ENCODE measurements at places on chromosomes 3 and 15.

GRCh38 chr3:140584549-140584948 lies 93.3 kb upstream of the TRIM42 start:
- no peak for DNase-seq

GRCh38 chr15:57611938-57612337 lies 20.2 kb downstream of the MYZAP start:
- DNase-seq: no peak

DNA sequence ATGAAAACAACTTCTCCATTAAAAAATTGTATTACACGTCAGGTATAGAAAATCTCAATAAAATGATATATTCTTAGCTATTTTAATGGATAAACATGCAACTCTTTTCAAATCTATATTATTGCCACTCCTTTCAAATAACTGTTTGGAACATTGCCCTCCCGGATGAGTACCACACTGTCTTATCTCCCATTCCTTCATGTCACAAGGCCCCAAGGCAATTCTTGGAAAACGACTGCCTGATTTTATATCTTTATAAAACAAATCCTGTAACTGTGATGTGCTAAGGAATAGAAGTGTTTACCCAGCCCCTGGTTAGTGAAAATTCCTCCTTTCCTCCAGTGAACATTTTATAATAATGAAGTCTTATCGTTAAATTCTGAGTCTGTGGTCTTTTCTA lies 6.2 kb upstream of the ZNF619 start:
- DNase-seq: no peak

DNA sequence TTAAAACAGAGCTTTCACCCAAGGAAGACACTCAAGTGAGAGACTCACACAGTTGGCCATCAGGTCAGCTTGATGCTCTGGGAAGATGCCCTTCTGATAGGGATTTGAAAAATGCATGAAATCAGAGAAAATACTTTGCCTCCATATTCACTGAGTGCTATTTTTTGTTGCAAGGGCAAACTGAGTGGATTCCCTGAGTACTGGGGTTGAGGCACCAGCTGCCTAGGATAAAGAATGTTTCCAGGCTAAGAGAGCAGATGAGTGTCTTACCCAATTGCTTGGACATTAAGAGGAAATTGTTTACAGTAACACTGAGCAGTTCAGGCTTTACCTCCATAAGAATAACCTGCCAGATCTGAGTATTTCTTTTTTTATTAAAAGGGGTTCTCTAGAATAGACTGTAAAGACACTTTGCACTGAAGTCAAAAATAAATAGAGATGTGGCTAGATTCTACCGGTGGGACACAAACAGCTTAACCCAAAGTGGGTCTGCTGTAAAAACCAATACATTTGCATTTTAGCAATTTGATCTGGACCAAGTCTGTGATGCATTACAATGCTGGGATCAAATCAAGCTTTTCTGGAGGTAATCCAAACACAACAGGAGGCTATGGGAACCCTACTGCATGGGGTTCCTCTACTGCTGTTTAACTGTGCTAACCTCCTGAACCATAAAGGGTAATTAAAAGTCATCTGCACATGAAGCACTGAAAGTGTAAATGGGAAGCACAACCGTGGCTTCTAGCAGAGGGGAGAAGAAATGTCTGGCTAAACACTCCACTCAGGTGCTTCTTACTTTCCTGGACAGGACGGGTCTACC lies 238.8 kb upstream of the WNT5A start:
- no peak for DNase-seq

GRCh38 chr15:80055933-80056332 lies 3.5 kb upstream of the ZFAND6 start:
- DNase-seq: no peak

DNA sequence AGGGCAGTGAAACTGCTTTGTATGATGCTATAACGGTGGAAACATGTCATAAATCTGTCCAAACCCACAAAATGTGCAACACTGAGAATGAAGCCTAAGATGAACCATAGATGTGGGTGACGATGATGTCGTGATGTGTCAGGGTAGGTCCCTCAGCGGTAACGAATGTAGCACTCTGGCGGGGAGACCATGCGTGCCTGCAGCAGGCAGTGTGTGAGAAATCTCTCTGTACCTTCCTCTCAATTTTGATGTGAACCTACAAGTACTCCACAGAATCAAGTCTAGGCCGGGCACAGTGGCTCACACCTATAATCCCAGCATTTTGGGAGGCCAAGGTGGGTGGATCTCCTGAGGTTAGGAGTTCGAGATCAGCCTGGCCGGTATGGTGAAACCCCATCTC lies 268.2 kb upstream of the LYSMD4 start:
- DNase-seq: no peak

DNA sequence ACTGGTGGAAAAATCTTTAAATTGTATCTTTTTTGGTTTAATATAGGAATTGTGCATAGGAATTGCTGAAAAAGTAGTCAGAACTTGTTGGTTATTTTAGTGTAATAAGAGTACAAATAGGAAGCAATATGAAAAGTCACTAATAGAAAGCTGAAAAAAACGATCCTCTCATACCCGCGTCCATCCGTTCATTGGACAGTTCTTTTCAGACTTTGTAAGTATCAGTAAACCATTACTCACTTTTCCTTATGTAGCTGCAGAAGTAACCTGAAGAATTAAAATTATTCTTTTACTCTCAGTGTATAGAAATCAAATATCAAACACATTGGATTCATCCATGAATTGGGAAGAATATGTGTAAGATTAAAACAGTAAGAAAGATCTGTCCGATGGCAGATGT lies 4.4 kb downstream of the FNDC3B start:
- DNase-seq: no peak

DNA sequence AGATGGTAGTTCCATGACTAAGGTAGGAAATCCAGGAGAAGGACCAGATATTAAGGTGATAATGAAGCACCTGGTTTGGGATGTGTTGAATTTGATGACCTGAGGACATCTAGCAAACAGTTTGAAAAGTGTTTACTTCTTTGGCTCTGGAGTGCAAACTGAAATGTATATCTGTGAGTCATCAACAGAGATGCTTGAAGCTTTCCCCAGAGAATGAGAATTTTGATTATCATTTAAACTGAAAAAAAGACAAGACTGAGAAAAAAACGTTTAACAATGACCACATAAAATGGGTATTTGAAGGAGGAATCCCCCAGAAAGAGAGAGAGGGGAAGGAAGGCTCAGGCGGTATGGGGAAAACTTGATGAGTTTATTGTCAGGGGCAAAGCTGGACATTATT lies 20.7 kb upstream of the GSK3B start:
- no peak for DNase-seq

DNA sequence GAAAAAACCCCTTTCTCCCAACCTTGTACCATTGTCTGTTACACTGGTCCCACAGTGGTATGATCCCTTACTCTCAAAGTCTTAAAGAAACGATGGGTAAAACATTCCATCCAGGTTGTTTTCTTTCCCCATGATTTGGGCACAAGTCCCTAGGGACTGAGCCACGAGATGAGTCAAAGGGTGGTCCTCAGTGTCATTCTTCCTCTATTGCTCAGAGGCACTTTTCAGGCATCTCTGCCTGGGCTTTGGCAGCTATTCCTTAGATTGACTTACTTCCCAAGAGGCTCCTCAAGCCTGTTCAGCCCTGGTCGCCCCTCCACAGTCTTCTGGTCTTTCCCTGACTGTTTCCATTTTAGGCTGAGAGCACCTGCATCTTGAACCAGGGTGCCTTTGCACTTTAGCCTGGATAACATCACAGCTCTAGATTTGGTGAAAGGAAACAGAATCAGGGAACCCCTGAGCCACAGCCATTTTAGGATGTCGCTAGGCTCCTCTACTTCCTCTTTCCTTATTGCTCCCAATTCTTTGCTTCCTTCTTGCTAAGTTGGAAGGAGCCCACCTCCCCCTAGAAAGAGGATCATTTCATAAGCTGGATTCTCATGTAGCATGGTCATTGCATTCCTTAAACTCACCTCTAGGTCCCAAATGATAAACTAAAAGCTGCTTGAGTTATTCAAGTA lies 131.0 kb upstream of the TPRG1 start:
- no peak for DNase-seq

GRCh38 chr15:32966512-32966911 lies 228.0 kb downstream of the FMN1 start:
- DNase-seq: no peak

GRCh38 chr15:78906316-78906620 lies 33.6 kb downstream of the MORF4L1 start:
- no peak for DNase-seq

GRCh38 chr15:74179101-74179841 lies 5.8 kb downstream of the ISLR start:
- no peak for DNase-seq

DNA sequence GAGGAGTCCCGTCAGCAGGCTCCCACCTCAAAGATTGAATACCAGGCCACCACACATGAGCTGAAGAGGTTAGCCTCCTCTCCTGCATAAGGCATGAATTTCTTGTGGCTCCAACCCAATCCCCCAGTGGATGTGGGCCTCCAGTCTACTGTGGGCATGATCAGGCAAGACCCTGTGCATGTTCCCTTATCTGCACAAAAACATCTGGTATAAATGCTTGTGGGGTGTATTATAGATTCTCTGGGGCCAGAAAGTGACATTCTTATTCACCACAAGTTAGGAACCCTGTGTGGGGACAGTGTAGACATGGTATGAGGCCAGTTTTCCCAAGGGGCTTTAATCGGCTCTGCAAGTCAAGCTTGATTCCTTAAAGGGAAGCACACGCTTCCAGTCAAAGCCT lies 18.2 kb upstream of the UBP1 start:
- DNase-seq: no peak

DNA sequence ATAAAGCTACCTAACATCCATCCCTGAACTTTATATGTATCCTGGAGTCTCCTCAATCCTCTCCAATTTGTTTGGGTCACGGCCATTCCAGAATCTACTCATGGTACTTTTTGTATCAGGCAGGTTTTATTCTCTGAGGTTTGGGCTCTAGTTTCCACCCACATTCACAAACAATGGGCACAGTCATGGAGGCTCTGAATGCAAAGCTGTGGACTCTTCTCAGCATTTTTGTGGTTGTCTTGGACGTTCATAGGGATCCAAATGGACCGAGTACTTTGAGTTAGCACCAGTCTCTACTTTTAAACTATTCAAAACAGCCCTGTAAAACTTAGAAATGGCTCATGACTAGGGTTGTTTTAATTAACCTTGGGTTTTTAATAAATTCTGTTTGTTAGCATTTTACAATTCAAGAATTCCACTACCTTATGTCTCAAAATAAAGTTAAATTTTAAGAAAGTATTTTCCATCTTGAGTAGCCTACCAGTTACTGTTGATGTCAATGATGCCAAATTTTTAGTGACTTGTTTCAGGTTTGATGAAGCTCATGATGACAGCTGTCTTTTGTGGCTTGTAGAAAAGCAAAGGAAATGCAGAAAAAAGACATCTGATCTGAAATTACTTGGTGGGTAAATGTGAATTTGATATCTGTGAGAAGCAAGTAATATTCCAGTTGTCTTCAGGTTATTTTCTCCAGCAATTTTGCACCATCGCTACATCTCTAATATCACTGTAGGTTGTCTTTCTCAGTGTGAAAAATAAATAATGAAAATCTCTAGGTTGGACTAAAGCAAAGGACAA lies 275.7 kb upstream of the THBS1 start:
- DNase-seq: no peak

DNA sequence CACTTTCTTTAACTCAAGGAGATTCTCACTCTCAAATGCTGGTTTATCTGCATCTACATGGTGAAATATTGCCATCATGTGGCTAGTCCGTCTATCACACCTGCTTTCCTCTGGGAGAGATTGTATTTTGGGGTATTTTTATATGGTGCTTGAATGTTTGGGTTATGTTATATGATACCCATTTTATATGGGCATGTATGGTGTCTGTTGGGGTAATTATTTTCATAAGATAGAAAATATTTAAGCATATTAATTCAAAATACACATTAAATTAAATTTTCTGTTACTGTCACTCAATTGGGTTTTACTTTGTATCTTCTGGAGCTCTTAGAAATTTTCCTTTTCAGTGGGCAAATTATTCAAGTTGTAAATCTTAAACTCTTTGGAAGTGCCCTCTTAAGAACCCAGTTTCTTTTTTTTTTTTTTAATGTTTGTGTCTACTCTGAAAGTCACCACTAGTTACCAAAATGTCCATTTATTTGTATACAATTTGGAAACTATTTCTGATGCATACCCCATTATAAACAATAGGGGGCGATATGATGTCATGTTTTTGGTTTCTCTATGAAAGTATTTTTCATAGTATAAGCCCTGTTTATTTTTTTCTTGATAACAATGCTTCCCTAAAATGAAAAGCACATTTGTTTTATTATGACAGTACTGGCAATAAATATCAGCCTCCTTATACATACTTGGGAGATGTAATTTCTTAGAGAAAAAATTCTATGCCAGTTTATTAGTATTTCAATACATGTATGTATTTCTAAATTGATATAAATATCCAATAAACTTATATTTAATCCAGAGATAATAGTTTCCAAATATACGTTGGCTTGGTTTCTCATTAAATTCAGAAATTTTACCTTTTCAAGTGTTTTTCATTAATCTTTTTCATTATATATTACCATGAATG lies 36.1 kb upstream of the PLSCR5 start:
- DNase-seq: no peak

DNA sequence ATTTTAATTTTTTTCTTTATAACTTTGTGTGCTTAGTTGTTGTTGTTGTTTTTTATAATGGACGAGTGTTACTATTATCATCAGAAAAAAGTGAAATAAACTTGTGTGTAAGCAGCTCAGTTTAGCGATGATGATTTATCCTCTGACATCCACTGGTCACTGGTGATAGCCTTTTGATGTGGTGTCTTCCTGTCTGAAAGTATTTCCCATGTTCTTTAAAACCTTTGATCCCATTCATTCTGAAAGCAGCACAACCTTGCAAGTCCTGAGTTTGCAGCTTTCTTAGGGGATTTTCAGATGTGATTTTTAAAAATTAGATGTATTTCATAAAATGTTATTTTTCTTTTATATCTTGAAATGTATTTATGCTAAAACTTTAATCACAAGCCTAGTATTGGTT lies 85.9 kb upstream of the ZPLD1 start:
- DNase-seq: no peak

GRCh38 chr3:38137615-38138348 lies 679 bp upstream of the MYD88 start:
- peak; percentile 25 for DNase-seq

DNA sequence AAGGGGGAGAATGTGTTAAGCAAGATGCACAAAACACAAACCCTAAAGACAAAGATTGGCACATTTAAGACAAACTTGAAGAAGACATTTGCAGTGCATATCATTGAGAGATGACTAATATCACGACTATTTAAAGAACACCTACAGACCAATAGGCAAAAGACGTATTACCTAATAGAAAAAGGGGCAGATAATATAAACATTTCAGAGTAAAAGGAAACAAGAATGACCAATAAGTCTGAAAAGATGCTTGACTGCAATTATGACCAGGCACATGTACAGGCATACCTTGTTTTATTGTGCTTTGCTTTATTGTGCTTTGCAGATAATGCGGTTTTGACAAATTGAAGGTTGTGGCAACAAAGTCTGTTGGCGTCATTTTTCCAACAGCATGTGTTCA lies 4.9 kb downstream of the HACD3 start:
- no peak for DNase-seq

DNA sequence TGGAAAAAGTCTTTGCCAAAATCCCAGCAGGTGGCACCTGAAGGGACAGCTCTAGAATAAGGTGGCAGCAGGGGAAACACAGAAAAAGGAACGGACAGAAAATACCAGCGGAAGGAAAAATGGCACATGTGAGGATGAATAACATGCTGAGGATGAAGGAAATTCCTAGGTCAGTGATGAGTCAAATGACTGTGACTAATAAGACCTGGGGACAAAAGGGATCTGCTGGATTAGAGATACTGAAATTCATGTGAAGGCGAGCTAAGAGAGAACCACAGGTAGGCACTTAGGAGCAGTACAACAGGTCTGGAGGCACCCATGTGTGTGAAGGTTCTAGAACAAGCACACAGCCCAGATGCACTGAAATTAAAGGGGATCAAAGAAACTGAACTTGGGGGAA lies 482.5 kb downstream of the FOXP1 start:
- no peak for DNase-seq
